Vagina (tissue), 2 donors: ENCODE measurements at places on chromosomes 16 and 17.

- no peak for DNase-seq
Measured at GRCh38 chr17:1495265-1495989, 2.9 kb upstream of the MYO1C start.

- no peak for DNase-seq
Measured at GRCh38 chr17:78258323-78259191, 27.1 kb downstream of the TMEM235 start.

GRCh38 chr17:46045639-46046038 is 46.6 kb downstream of the STH start:
- no peak for DNase-seq

- DNase-seq, result no peak
Measured at GRCh38 chr17:64171041-64171440, 41.1 kb upstream of the ERN1 start.

- no peak for DNase-seq
Measured at GRCh38 chr17:79137015-79137788, 62.6 kb downstream of the ENGASE start.

DNA sequence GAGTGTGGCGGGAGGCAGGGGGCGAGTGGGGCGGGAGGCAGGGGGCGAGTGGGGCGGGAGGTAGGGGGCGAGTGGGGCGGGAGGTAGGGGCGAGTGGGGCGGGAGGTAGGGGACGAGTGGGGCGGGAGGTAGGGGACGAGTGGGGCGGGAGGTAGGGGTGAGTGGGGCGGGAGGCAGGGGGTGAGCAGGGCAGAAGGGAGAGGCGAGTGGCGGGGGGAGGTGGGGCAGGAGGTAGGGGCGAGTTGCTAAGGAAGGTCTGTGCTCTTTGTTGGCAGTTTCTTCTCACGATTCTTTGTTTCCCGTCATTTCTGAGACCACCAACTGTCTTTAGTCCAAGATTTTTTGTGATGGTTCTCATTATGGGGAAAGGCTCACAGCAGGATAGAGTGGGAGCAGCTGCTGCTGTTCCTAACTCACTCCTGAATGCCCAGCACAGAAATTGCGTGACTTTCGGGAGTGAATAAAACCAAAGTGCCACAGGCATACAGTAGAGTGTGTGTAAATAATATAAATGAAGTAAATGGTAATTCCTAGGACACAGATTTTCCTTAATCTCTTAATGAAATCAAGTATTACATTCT is 44.7 kb downstream of the COG7 start:
- DNase-seq, result no peak

DNA sequence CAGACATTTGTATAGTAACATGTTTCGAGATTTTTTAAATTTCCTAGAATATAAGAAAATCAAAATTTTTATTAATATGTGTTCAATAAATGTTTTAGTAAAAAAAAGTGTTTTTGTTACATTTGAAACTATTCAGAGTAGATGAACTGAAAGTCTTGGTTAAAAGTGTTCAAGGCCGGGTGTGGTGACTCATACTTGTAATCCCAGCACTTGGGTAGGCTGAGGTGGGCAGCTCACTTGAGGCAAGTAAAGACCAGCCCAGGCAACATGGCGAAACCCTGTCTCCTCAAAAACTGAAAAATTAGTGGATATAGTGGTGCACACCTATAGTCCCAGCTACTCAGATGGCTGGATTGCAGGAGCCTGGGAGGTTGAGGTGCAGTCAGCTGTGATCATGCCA is 16.8 kb upstream of the PHKG2 start:
- no peak for DNase-seq
